Karpas-422 (cell line): ENCODE measurements at places on chromosomes 1 and 21. TPM values are rescaled to one million over a fixed set of nuclear protein-coding genes. Genes with fewer than 3 reads are reported as not detected.

DNA sequence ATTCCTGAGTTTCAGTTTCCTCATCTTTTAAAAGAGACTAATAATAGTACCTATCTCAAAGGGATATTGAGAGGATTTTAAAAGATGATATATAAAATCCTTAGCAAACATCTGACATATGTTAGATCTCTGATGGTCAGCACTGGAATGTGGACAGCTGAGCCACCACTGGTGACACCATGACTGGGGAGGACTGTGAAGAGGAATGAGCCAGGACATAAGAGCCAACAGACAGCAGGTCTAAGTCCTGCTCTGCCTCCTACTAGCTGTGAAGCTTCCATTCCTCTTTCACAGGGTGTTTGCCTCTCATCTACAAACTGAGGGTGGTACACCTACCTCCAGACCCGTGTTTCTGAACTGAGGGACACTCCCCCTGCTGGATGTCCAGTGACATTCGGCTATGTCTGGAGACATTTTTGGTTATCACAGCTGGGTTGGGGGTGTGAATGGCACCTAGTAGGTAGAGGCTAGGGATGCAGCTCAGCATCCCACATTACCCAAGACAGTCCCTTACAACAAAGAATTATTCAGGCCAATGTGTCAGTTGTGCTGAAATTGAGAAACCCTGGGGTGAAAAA lies 109.1 kb upstream of the OLIG2 start:
- DNase-seq: peak; percentile 66

GRCh38 chr1:19923137-19923952 lies at the start of gene PLA2G2E:
Gene PLA2G2E (minus strand): TSS chr1:19923617. CDS start chr1:19923559, 58 bp downstream.
- DNase-seq: no peak

DNA sequence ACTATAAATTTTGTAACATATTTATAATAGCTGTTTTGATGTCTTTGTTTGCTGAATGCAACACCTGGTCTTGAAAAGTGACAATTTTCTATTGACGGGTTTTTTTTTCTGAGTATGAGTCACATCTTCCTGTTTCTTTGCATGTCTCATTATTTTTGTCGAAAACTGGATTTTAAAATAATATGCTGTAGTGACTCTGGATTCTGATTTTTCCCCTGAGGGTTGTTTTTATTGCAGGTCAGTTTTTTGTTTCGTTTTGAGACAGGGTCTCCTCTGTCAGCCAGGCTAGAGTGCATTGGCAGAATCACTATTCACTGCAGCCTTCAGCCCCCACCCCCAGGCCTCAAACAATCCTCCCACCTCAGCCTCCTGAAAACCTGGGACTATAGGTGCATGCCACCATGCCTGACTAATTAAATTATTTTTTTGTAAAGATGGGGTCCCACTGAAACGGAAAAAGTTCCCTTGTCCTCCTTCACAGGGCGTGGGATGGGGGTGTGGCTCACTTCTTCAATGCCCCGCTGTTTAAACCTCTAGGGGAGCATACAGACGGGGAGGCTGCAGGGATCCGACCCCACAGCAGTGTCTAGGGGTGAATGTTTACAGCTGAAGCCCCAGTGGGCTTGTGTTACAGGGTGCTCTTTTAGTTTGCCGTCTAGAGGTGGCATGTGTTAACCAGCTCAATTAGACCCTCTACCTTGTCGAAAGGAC lies 11.3 kb upstream of the PPIE start:
- DNase-seq: no peak

- no peak for DNase-seq
These were observed 11.3 kb downstream of the WNT3A start for GRCh38 chr1:228018125-228018398.

DNA sequence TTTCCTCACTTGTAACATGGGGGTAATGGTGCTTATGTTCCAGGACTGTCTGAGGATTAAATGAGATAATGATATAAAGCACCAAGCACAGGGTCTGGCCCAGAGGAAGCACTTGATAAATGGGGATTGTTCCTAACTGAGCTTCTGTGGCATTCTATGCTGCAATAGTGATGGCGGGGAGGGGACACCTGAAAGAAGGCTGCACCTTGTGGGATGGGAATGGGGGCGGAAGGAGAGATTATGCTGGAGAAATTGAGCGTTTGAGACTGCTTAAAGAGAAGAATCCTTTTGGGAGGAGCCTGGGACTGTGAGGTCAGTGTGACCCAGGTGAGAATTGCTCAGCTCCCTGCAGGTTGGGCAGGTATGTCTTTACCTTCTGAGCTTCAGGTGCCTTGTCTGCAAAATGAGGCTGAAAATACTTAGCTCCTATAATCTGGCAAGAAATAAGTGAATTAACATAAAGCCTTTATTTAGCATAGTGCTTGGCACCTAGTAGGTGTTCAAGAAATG lies 55.9 kb upstream of the CTPS1 start:
- no peak for DNase-seq

DNA sequence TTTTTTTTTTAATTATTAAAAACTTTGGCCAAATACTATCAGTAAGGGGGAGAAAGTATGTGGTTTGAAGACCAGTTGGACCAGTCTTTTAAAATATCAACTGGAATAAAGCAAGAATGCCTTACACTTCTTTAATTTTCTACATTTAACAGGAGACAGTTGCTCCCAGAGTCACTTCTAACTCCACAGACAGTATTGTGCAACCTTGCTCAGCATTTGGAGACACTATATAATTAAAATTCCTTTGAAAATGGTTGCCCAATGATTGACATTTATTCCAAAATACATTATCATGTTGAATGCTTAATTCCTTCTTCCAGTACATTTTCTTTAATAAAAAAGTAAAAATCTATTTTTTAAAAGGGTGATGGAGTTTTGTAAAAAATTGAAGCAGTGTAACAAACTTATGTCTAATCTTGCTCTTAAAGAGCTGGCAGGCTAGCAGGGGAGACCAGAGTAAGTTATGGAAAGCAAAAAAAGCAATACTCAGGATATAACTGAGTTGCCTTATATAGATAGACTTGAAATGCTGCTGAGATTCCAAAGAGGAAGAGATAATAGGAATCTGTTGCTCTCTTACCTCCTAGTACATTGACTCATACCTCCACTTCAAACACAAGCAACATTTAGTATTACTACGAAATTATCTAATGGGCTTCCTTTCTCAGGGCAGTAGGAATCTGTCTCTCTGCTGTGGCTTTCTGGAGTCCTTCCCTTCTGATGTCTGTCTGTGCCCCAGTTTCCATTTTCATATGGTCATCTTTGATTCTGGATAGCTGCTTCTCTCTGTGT lies 69.7 kb upstream of the RGL1 start:
- no peak for DNase-seq

- no peak for DNase-seq
These were observed 28.0 kb downstream of the NUAK2 start for GRCh38 chr1:205293350-205294074.

CBR3 gene
- not detected in 2 replicates for total RNA-seq

C1QB gene
- not detected in 2 replicates for total RNA-seq

ATP1A2 gene
- not detected in 2 replicates for total RNA-seq
